ENCODE measurements at places on chromosomes 12 and 14.
A peak's percentile ranks its signal among the peaks of the same experiment; 100 is the strongest.

DNA sequence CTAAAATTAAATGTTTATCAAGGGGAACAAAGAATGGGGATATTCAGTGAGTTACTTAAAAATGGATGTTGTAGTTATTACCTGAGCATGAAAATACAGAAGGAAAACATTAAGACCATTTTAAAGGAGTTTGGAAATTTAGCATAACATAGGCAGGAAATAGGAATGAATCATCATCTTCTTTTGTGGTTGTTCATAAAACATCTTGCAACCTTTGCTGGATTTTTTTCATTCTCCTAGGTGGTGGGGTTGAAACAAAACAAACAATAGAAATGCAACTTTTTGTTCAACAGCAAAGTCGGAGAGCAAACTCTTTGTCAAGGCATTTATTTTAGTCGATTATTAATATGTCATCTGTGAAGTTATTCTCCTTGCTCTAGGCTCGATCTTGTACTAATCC is 275.1 kb downstream of the IPO8 start:
- DNase-seq, result no peak

GRCh38 chr14:48622980-48623379 is 947.6 kb upstream of the MDGA2 start:
- no peak for DNase-seq

DNA sequence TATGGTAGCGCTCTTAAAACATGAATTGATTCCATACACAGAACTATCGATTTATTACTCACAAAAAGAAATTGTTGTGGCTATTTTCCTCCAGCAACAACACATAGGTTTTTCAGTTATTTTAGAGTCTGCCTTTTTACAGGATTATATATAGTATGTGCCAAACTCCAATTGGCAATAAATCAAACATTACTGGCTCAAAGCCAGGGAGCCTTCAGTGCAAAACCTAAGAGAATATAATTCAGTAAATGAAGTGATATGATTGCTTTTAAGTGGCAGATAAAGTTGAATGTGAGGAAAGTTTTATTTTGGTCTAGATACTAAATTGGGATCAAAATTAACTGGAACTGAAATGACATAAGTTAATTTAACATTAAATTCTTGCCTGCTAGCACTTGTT is 234.8 kb downstream of the PIK3C2G start:
- no peak for DNase-seq

GRCh38 chr12:6323340-6323994 is 13.0 kb downstream of the PLEKHG6 start:
- DNase-seq, result peak; percentile 92

DNA sequence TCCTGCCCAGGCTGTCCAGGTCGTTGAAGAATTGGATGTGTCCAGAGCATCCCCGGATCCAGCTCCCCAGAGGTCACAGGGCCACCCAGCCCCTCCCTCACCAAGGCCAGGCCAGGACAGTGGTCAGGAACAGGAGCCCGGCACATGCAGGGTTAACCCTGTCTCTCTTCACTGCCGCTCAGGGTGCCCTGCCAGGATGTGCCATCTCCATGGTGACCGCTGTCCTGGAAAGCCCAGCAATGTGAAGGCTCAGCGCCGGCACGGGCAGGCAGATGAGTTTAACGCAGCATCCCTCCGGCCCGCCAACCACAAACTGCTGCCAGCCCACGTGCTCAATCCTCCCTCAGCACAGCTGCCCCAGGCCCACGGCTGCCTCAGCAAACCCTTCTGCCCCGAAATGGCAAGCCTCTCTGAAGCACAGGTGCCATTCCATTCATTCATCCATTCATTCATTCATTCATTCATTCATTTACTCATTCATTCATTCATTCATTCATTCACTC is 4.4 kb downstream of the TMEM179 start:
- DNase-seq, result peak; percentile 48

- peak; percentile 52 for DNase-seq
Measured at GRCh38 chr14:80216818-80217217, 5.5 kb upstream of the DIO2 start.

DNA sequence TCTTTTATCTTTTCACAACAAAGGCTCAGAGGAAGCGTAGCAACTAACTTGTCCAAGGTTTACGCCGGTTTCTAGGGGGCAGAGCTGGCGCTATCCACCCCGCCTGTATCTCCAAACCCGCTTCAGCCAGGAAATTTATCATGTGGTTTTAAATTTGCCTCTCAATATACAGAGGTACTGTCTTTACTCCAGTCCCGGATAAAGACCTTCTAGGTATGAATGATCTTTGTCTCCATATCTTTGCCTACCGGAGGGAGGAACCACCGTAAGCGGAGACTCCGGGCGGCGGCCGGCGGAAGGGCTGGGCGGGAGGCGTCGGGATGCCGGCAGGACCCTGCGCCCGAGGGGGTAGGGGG is 693 bp upstream of the RIMKLB start:
- DNase-seq, result no peak

DNA sequence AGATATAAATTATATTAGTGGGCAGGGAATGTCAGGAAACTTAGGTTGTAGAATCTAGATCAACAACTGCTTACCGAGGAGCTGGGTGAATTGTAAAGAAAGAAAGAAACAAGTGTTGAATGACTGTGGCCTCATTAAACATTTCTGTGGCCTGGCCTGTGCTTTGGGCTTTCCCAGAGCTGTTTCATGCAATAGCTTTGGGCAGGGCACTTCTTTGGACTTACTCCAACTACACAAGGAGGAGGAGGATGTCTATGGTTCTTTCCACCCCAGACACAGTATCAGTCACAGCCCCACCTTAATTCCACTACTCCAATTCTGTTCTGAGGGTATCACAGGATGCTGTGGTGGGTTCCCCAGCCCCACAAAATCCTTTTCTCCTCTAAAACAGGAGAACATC is 38.0 kb downstream of the DPF3 start:
- no peak for DNase-seq

- no peak for DNase-seq
Measured at GRCh38 chr14:22512106-22512814, 76.8 kb downstream of the DAD1 start.

All from A549 (cell line).